Iris pigment epithelial cell (primary cell): ENCODE measurements at places on chromosomes 5 and 9.

DNA sequence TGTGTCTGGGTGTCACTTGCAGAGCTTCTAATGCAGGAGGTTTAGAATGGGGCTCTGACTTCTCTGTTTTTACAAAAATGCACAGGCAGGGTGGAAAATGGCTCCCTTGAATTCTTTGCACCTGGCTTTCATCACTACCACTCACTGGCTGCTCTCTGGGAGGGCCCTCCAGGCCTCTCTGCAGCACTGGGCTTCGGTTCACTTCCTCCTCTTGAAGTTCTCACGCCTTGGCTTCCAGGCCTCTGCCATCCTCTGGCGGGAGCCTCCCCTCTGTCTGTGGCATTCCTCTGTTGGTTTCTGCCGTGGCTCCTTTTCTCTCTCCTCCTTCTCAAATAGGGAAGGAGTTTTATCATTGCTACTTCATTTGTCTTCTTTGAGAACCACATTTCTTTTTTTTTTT lies 2.8 kb upstream of the PRLR start:
- no peak for DNase-seq

- peak; percentile 35 for DNase-seq
Observed at GRCh38 chr9:114180696-114181606, 25.6 kb downstream of the COL27A1 start.

- DNase-seq: peak; percentile 88
Observed at GRCh38 chr5:138351056-138351455, 1.4 kb upstream of the KDM3B start.

DNA sequence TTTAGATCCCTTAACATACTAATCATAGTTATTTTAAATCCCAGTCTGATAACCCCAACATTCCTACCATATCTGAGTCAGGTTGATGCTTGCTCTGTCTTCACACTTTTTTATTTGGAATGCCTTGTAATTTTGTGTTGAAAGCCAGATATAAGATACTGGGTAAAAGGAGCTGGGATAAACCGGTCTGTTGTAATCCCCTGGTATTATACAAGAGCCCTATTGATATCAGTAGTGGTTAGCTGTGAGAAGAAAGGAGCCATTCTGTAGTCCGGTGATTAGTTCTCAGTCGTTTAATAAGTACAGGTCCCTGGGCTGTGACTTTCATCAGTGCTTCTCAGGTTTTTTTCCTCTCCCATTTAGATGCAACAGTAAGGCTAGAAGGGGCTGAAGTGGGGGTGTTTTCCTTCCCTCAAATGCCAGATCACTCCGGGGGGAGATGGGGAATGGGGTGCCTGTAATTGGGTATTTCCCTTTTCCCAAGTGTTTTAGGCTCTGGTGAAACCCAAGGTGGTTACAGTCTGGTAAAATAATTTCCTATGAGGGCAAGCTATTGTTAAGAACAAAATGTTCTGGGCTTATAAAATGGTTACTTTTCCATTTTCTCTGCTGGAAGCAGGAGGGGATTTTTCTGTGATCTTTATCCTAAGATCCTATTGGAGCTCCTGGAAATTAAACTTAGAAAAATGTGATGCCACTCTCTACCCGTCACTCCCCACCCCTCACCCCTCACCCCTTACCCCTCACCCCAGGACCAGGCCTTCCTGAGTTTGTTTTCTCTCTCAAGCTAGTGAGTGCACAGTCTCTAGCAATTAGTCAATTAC lies 72.7 kb downstream of the KCNN2 start:
- no peak for DNase-seq

GRCh38 chr9:133075925-133076630 lies 14.3 kb downstream of the CEL start:
- DNase-seq: peak; percentile 90

DNA sequence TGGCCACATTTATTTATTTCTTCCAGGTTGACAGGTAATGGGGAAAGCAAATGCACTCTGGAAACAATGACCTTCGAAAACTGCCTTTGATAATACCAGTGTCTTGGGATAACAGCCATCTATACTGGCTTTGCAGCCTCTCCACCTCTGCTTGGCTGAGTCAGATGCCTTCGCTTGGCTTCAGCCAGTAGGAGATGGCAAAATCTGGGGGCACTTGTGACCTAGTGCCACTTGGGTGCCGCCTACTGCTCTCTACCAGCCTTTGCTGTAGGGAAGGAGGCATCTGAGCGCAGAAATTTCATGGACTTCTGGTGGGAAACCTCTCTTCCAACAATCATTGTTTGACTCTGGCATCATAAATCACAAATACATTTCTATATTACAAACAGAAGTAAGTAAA lies 21.8 kb downstream of the FYB1 start:
- DNase-seq: no peak

- no peak for DNase-seq
Observed at GRCh38 chr5:93990504-93991070, 249.2 kb upstream of the POU5F2 start.

DNA sequence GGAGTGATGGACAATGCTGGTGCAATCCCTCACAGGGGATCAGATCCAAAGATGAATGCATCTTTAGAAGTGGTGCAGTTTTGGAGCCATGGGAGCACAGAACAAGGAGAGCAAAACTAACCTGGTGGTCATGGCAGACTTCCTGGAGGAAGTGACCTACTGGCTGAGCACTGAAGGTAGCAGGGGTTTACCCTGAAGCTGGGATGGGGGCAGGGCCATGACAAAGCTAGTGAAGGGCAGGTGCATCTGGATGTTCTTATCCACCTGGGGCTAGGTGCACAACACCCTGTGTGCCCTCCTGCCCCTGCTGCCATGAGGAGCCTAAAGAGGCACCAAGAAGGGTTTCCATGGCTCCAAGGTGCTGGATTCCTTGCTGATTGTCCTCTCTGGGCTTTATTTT lies 11.5 kb upstream of the PITX1 start:
- no peak for DNase-seq

GRCh38 chr9:22654833-22655232 lies 208.2 kb downstream of the DMRTA1 start:
- DNase-seq: no peak
